ENCODE measurements at places on chromosomes 16 and 17.
A peak's percentile ranks its signal among the peaks of the same experiment; 100 is the strongest.

- DNase-seq = no peak
These were observed 2.3 kb downstream of the KRTAP1-5 start for GRCh38 chr17:41024697-41025096.

GRCh38 chr16:1218061-1218929 lies 6.8 kb downstream of the TPSG1 start:
- no peak for DNase-seq

- no peak for DNase-seq
These were observed 1.5 kb upstream of the LGALS3BP start for GRCh38 chr17:78981010-78981888.

GRCh38 chr16:15993946-15994665 lies 44.7 kb downstream of the ABCC1 start:
- DNase-seq = no peak

DNA sequence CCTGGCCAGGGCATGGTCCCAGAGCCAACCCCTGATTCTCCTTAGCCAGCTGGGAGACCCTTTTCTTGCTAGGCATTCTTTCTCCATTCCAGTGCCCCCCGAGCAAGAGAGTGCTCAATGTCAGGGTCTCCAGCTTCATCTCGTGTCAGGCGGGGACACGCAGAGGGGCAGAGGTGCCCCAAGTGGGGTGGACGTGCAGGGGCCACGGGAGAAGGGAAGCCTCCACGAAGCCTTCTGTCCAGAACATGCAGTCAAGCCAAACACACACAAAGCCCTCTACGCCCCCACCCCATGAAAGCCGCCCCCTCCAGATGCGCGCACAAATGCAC lies 852 bp downstream of the GPR139 start:
- no peak for DNase-seq

DNA sequence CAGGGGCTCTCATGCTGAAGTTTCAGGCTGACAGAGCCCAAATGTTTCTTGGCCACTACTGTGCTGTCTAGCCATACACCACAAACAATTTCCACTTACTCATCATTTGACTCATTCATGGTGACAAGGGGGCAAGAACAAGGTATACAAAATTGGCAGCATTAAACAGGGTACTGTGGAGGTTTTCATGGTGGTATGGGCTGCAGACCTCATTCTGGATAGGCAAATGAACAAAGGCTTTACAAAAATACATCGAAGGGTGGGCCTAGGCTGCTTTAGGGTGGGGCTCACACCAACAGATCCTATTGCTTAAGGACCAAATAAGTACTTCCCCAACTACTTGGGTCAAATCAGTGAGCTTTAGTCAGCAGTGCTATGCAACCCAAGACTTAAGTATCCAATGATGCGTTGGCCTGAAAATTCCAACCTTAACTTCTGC lies 53.0 kb downstream of the N4BP1 start:
- no peak for DNase-seq

DNA sequence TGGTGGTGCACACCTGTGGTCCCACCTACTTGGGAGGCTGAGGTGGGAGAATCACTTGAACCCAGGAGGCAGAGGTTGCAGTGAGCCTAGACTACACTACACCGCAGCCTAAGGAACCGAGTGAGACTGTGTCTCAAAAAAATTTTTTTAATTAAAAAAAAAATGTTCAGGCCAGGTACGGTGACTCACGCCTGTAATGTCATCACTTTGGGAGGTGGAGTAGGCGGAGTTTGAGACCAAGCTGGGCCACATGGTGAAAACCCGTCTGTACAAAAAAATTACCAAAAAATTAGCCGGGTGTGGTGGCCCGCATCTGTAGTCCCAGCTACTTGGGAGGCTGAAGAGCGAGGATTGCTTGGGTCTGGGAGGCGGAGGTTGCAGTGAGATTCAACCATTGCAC lies 3.6 kb upstream of the FAM222B start:
- DNase-seq = no peak

DNA sequence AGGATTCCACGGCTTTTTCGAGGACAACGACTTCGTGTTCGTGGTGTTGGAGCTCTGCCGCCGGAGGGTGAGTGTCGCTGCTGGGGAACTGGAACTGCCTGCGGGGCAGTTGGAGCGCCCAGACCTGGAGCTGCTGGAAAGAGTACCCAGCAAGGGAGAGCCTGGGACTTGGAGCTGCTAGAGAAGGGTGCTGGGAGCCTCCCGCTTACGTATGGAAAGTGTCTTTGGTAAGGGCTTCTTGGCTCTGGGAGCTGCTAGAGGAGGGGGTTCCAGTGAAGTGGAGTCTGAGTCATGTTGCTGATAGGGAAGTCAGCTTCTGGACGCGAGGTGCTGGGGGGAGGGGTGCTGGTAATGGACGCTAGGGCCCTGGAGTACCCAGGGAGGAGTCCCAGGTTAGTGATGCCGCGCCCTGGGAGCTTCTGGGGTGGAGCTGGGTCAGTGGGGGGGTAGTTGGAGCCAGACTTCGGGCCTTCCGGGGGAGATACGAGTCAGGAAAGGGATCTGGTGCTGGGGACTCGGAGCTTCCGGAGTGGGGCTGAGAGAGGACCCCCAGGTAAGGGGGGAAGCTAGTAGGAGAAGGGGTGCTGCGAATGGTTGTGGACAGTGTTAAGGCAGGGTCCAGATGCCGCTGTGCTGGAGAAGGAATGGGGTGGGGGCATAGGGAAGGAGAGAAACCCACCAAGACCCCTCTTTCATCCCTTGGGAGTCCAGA lies 741 bp downstream of the PLK1 start:
- DNase-seq = peak; percentile 9

GRCh38 chr17:17985153-17985552 lies 12.5 kb downstream of the DRC3 start:
- DNase-seq = no peak

GRCh38 chr17:40794466-40794865 lies 5.3 kb downstream of the KRT28 start:
- no peak for DNase-seq

DNA sequence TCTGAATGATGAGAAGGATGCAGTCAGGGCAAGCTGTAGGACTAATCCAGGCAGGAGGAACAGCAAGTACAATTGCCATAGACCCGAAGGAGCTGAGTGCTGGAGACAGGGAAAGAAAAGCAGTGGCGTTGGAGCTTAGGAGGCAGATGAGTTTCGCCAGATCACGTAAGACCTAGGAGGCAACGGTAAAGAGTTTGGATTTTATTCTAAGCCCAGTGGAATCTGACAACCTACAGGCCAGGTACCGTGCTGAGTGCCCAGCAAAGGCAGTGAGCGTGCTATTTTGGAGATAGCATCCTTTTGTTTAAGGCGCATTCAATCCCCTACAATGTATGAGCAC lies 1.2 kb downstream of the USP43 start:
- no peak for DNase-seq

GRCh38 chr16:4362476-4363135 lies 9.0 kb upstream of the VASN start:
- DNase-seq = no peak

DNA sequence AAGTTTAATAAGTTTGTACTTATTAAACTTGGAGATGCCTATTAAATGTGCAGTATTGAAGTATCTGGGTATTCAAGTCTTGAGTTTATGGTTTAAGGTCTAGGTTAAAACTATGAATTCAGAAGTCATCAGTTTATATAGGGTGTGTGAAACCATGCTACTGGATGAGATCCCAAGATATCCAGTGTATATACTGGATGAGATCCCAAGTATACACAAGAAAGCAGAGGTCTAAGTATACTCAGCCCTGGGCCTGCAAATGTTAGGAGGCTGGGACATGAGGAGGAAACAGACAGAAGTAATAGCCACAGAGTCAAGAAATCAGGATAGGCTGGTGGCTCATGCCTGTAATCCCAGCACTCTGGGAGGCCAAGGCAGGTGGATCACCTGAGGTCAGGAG lies 194.4 kb upstream of the AXIN2 start:
- DNase-seq = no peak

DNA sequence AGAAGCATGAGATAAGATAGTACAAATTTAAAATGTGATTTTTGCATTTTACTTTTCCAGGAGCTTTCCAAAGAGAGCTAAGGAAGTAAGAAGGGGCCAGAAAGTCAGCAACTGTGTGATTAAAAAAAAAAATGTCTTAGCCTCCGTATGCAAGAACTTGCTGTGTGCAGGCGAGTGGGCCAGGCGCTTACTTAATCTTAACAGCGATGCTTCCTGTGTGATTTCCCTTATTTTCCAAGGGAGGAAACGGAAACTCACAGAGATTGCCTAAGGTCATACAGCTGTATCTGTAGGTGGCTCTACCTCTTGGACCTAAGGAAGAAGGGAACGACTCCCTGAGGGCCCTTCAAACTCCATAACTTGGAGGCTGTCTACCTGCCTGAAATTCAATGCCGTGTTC lies 11.1 kb downstream of the HS3ST3B1 start:
- DNase-seq = no peak

GRCh38 chr17:81418710-81419318 lies 23.6 kb downstream of the BAHCC1 start:
- no peak for DNase-seq

- no peak for DNase-seq
These were observed at the start of gene TMEM235 for GRCh38 chr17:78230996-78231935. TSS of gene TMEM235 (plus strand) at chr17:78231631. CDS start at chr17:78232024, 393 bp downstream.

DNA sequence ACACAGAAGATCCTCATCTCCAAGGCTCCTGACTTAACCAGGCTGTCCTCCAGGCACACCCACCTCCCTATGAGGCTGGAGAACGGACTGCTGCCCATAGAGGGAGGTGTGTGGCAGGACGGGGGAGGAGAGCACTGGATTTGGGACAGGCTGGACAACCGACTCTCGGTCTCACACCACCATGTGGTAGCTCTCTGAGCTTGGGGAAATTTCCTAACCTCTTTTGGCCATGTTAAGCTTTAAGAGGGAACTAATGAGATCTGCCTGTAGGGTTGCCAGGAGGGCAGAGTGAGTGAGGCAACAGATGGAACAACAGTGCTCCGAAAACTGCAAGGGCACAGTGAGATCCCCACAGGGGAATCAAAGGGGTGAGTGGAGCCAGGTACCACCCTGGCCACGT lies 32.7 kb downstream of the RHBDL3 start:
- no peak for DNase-seq

DNA sequence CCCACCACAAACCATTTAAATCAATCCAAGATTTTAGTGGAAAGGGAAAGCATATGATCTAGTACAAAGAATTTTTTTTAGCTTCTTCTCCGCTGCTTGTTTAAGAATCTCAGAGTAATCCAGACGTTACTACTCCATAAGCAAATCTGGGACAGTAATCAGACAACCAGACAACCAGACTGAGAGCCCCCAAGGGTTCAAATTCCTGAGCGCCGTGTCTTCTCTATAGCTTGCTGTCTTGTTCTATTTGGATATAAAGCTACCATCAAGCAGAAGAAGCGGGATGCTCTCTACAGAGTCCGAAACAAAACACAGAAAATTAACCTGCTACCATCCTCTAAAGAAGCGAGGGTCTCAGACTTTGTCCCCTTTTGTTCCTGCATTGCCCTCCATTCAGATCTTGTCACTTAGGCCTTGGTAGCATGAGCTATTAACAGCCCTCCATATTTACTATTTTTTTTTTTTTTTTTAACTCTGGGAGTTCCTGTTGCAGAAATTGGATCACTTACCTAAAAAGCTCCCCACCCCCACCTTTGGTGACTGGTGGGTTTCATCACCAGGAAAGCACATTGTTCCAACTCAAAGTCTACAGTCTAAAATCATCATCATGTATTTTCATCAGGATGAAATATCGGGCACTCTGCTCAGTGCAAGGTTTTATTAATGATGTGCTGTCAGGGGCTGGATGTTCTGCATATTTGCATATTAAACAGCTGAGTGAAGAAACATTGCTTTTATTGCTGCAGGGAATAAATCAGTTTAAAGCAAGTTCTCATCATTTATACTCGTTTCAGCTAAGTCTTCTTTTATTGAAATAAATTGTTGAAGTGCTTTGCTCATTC lies 576.7 kb downstream of the WWOX start:
- no peak for DNase-seq

- no peak for DNase-seq
These were observed 175.4 kb downstream of the WSCD1 start for GRCh38 chr17:6245301-6246177.

DNA sequence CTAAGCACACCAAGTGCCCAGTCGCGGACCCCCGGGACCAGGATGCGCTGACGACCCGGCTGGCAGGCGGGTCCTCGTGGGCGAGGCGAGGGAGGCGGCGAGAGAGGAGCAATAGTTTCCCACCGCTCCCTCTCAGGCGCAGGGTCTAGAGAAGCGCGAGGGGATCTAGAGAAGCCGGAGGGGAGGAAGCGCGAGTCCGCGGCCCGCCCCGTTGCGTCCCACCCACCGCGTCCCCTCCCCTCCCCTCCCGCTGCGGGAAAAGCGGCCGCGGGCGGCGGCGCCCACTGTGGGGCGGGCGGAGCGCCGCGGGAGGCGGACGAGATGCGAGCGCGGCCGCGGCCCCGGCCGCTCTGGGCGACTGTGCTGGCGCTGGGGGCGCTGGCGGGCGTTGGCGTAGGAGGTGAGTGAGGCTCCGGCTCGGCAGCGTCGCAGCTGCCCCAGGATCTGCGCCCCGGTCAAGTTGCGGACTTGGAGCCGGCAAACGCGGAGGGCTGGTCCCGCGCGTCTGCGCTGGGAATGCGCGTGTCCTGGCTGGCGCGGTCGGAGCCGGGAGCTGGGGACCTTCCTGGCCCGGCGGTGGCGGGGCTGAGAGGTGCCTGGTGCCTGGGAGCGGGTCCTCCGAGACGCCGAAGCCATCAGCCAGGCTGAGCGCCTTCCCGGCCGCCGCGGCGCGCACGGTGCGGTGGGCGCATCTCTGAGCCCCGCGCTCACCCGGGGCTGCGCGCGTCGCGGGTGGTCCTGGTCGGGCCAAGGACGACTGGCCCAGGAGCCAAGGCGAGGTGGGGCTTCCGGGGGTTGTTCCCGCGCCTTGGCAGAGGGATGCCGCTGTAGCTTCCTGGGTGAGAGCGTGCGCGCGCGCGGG lies at the start of gene ITGB3:
TSS of gene ITGB3 (plus strand) at position 287 of the 862 bp plus-strand sequence. CDS start at position 322, 35 bp downstream.
- peak; percentile 79 for DNase-seq

DNA sequence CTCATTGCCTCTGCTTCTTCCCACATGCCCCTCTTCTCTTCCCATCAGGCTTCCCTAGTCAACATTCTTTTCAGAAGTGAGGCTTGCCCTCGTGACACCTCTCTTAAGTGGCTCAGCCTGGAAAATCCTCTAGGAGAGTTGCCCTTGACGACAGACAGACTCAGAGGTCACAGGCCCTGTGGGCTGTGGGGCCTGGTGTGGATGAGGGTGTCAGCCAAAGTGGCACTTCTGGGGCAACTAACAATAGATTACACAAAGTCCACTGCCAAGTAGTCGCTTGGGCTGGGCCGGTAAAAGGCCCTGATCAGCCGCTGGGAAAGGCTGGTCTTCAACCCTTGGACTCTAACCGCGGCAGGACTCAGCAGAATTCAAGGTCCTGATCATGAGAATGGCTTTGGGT lies 33.7 kb upstream of the METTL16 start:
- no peak for DNase-seq

GRCh38 chr17:65100316-65101140 lies 36.6 kb upstream of the RGS9 start:
- DNase-seq = peak; percentile 88
